ENCODE measurements at places on chromosomes 5 and 9.

GRCh38 chr9:16671591-16672137 is 198.8 kb downstream of the BNC2 start:
- no peak for DNase-seq

- DNase-seq, result no peak
These were observed 34.6 kb upstream of the CPLX2 start for GRCh38 chr5:175836737-175837136.

GRCh38 chr5:127995556-127995955 is 88.0 kb upstream of the SLC12A2 start:
- no peak for DNase-seq

- no peak for DNase-seq
These were observed 75.8 kb downstream of the GTF3C4 start for GRCh38 chr9:132745756-132746709.

DNA sequence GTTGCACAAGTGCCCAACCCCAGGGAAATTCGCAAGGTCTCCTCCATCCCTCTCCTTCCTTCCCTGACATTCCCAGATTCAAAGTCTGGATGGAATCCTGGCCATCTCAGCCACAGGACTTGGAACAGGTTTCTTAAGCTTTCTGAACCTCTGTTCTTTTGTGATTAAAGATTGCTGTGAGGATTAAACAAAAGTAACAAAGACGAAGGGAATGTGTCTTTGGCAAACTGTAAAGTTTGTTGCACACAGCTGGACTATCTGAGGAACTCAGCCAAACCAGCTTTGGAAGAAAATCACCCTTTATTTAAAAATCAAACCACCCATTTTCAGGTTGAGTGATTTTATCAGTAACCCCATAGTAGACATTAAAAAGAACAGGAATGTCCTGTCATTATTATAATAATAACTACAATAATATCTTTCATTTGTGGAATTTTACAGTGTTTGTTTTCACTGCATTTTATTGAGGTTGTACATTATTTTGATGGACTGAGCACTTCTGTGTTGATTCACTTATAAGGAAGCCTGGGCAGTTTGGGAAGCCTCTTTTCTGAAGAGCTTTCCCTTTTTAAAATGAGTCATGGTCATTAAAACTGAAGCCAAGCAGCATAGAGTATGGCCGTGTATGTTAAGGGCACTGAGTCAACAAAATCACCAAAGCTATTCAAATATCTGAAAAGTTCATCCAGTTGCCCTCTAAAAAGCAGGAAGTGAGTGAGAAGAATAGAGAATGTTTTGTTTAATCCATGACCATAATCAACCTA is 310.2 kb downstream of the AGTPBP1 start:
- DNase-seq, result no peak

- no peak for DNase-seq
These were observed 16.1 kb upstream of the ARHGAP26 start for GRCh38 chr5:142754031-142754430.

- no peak for DNase-seq
These were observed 26.2 kb downstream of the ARL14EPL start for GRCh38 chr5:116058346-116058936.

DNA sequence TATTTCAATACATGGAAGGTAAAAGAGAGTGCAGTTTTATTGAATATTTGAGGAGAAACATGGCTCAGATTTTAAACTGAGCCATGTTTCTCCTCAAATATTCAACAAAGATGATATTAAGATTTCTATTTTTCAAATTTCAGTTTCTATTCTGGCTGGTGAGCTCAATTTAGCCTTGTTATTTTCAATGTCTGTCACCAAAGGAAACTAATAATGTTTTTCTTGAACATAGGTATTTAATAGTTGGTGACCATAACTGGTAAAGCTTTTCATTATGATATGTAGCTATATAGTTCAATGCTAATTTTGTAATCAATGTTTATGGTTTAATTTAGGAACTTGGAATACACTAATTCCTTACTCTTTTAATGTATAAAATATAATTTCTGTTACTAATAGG is 177.4 kb downstream of the FER start:
- no peak for DNase-seq

DNA sequence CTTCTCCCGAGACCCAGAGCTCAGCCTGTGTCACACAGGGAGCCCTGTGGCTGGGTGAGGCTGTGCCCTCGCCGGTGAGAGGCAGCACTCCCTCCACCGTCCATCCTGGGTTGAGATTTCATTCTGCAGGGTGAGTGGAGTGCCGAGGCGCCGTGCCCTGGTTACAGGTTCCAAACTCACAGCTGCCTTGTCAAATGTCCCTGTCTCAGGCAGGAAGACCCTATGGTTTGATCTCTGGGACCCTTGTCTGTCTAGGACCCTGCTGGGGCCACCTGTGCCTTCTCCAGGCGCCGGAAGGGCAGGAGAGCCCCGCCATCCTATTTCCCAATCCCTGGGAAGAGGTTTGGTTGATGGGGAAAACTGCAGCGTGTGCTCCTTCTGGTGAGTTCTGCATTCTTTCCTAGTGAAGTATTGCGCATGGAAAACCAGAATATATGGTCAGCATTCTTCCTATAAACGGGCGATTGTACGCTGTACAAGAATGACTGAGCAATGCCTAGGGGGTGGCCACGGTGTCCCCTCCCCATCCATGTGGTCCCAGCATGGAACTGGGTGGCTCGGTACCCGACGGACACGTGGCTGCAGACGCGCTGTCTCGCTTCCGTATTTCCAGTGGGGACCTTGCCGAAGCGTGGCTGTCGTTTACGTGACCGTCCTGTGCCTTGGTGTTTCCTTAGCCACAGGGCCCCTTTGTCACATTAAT is 95.9 kb upstream of the COL5A1 start:
- DNase-seq, result no peak

GRCh38 chr9:19451240-19452087 is 42.7 kb downstream of the ACER2 start:
- no peak for DNase-seq

GRCh38 chr9:2015581-2016407 is 647 bp downstream of the SMARCA2 start:
- no peak for DNase-seq

GRCh38 chr9:76732341-76732958 is 31.8 kb upstream of the PCA3 start:
- no peak for DNase-seq

DNA sequence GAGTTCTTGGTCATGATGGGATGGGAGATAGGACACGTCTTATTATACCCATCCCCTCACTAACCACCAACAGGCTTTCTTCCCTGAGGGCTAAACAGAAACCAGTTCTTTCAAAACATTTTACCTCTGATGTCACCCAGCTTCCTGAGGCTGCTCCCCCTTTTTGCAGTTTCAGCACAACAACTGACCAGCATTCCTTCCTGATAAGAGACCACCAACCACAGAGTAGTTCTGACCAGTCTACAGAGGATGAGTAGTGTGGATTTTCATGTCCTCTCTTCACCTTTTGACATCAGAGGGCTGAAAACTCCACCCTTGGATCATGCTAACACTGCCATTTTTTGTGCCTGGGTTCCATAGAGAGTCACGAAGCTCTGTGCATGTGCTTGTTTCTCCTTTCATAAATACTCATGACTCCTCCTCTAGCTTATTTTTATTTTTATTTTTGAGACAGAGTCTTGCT is 82.6 kb downstream of the OSTF1 start:
- DNase-seq, result no peak

DNA sequence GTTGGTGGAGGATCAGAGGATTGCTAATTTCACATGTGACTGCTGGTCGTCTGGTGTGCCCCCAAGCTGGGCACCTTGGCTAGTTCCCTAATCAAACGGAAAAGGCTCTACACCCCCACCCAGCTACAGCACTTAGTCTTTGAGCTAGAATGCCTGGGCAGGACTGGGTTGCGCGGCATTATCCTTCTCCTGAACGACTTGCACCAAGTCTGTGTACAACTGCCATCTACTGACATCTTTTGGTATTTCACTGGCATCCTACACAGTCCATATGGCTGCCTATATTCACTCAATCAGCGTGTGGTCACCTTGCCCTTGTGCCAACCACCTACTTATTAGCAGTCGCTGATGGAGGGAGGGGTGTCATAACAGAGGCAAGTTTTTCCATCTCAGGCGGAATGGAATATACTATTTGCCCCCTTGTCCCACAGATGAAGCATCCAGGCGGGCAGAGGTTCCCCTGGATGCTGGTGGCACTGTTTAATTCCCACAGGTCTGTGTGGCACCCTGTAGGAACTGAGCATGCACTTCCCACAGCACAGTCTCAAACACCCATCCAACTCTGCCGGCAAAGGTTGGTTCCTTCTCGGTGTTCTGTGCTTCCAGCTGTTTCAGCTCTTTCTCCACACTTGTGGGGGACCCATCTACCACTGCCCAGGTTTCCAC is 150.1 kb downstream of the OSTF1 start:
- peak; percentile 22 for DNase-seq

- DNase-seq, result no peak
These were observed 46.7 kb upstream of the CER1 start for GRCh38 chr9:14769230-14769571.

GRCh38 chr9:14281876-14282275 is 32.1 kb downstream of the NFIB start:
- DNase-seq, result no peak

DNA sequence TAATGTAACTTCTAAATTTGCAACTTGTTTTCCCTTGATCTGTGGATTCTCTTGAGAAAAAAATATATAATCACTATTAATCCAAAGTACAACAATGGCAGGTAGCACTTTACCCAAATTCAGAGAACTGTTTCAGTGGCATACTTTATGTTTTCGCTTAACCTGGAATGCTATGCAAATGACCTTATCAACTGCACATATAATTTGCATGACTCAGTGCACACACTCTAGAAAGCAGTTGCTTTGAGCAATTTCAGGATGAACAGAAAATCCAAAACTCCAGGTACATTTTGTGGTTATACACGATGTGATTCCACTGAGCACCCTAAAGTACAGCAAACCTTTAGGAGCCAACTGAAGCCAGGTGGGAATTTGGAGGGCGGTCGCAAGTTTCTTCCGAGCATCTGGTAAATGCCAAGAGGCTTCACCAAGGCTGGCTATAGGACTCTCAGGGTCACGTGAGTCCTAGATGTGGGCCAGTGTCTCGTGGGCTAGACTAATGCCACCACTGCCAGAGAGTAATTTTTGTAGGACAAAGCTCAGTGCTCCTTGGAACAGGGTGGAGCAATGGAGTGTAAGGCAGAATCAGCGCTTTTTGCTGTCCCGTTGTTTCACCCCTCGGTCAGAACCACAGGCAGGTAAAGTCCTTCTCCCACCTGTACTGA is 37.3 kb downstream of the DMGDH start:
- DNase-seq, result no peak

DNA sequence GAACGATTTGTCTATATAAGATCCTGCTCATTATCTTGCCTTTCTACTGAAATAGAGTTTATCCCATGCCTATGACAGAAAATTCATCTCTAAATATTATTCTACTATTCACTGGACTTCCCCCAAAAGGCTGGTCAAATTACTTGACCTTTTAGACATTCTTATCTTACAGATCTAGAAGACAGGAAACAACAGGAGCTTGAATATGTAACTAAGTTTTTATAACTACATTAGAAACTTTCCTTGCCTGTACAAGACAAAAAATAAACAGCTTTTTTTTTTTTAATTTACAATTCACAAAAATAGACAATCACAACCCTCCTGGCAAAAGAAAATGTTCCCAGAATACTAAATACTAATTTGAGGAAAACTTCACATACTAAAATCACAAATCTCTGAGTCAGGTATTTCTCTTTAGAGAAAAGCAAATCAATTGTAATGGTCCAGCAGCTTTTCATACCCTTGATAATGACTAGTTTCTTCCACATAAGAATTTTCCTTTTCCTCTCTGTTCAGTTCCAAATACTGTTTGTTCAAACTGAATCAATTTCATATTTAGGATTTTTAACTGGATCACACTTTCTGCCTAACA is 68.6 kb downstream of the MLLT3 start:
- DNase-seq, result no peak

- no peak for DNase-seq
These were observed 4.2 kb downstream of the SLC1A3 start for GRCh38 chr5:36610621-36611020.

Measured in NCI-H510A (cell line).